HFFc6 (cell line): ENCODE measurements at places on chromosomes 2 and 18. TPM values are rescaled to one million over a fixed set of nuclear protein-coding genes. Genes with fewer than 3 reads are reported as not detected.

DNA sequence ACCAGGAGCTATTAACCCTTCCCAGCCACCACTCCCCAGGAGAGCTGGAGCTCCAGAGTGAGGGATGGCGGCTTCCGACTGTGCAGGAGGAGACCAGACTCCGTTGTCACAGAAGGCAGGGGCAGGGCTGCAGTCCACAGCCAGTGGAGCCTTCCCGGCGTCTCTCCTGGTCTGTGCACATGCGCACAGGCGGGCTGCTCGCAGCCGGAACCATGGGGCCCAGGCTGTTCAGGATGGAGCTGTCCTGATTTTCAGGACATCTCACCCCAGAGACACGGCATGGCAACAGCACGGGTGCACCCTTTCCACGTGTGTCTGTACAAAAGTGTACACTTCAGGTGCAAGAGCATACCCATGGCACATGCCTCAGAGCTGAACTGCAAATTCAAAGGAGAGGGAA, 28.9 kb downstream of the EIPR1 start:
- H3K36me3 ChIP-seq, result peaks cover 29% of the 10 kb centered on the region
- no peaks in the 10 kb centered on the region; the same call in 1 of the 2 replicates for H3K27me3 ChIP-seq
- H3K4me1 ChIP-seq, result no peaks in the 10 kb centered on the region
- no peak overlapping the region for H3K4me3 ChIP-seq

- H3K36me3 ChIP-seq, result no peaks in the 10 kb centered on the region
- H3K27me3 ChIP-seq, result peaks cover 6% of the 10 kb centered on the region; the same call in 1 of the 2 replicates
- H3K4me3 ChIP-seq, result no peak overlapping the region
- DNase-seq, result no peak
- H3K4me1 ChIP-seq, result no peaks in the 10 kb centered on the region
Measured at GRCh38 chr2:217114117-217114516, 254.3 kb upstream of the TNP1 start.

Gene ADRA2B
- total RNA-seq, result not detected in 3 replicates

Gene CTDP1
- 17.1 to 19.5 TPM (median 17.9 TPM) in 3 replicates for total RNA-seq

DNA sequence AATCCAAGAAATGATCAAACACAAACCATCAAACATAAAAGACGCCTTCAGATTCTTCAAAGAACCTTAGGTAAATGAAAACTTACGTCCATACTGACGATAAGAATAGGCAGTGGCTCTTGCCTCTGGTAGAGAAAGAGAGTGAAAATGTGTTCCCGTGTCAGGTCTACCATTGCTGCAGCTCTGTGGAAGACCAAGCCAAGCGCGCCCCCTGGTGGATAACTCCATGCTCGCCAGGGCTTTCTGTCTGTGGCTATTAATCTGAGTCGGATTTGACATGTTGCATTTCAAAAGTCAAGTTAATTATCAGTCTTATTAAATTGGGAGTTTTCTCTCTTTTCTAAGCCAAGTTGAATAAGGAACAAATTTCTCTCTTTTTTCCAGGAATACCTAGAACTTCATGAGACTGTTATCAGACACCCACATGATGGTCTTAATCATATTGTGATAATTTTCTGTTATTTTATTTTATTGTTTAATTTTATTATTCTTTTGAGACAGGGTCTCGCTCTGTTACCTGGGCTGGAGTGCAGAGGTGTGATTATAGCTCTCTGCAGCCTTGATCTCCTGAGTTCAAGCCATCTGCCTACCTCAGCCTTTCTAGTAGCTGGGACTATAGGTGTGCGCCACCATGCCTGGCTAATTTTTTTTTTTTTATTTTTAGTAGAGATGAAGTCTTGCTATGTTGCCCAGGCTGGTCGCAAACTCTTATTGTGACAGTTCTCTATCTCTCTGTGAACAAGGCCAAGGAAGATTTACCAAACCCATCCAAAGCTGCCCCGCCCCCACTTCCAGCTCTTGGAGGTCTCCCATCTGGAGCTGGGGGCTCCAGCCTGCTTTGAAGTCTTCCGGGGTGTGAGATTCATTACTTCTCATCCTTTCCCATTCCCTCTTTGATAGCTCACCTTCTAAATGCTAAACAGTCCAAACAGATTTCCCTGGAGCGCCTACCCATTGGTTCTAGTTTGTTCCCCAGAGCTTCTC, 15.8 kb upstream of the ZAP70 start:
- no peak overlapping the region for H3K27ac ChIP-seq
- DNase-seq, result peak; percentile 70
- H3K36me3 ChIP-seq, result no peaks in the 10 kb centered on the region
- peaks cover 8% of the 10 kb centered on the region for H3K4me1 ChIP-seq

Gene DSC3
- not detected in 2 replicates for total RNA-seq

Gene IL1RN
- total RNA-seq, result not detected in 3 replicates

DNA sequence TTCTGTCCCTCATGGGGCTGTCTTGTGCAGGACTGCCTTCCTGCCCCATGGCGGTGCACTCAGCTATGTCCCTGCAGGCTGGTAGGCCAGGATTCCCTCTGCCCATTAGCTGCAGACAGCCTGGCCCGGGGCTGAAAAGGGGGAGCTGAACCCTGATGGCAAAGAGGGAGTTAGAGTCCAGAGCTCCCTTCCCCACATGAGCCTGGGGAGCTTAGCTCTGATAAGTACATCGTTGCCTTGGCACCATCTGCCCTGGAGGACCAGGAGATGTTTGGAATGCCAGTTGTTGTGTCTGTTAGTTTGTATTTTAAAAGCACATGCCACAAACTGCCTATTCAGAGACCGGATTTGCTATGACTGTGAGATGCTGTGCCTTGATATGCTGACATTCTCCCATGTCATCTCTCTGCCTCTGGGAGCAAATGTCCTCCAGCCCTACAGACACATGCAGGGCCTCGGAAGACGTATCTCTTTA, 65.1 kb upstream of the AFF3 start:
- H3K36me3 ChIP-seq, result no peaks in the 10 kb centered on the region
- no peak overlapping the region for H3K4me3 ChIP-seq
- H3K27me3 ChIP-seq, result peaks cover 19% of the 10 kb centered on the region; the same call in 1 of the 2 replicates
- no peak for DNase-seq
- peaks cover 7% of the 10 kb centered on the region; the same call in 1 of the 2 replicates for H3K4me1 ChIP-seq

Gene PARD3B
- total RNA-seq, result 15.4 to 19.4 TPM (median 15.6 TPM) in 3 replicates

- no peaks in the 10 kb centered on the region for H3K36me3 ChIP-seq
- H3K27me3 ChIP-seq, result no peaks in the 10 kb centered on the region; the same call in 1 of the 2 replicates
- no peak overlapping the region for H3K27ac ChIP-seq
- DNase-seq, result peak; percentile 22
- no peak overlapping the region for H3K4me3 ChIP-seq
Measured at GRCh38 chr2:102439065-102439695, 16.2 kb downstream of the IL18RAP start.

Gene WDR7
- 12.3 to 19.7 TPM (median 17.3 TPM) in 3 replicates for total RNA-seq
